NCI-H226 (cell line): ENCODE measurements at places on chromosomes 1 and 21.

DNA sequence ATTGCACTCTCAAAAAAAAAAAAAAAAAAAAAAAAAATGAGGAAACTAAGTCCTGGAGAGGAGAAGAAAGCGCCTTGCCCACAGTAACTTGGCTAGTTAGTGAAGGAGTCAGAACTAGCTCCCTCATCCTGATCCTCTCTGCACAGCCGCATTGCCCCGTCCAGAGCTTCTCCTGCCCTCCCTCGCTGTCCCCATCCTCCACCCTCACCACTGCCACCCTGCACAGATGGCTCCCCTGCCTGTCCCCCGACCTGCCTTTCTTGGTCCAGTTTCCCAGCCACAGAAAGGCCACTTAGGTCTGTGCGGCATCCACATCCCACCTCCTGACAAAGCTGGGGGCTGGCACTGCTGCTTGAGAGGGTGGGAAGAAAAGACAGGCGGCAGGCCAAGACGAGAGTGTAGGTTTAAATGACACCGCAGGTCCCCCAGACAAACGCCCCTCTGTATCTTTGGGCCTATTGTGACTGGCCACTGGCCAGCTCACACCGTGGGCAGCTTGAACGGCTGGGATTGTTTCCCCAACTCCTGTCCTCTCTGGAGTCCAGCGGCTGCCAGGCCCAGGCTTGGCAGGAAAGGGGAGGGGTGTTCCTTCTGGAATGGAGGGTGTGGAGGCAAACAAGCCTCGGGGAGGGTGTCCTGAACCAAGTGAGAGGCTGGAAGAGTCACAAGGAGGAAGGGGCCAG lies 20.2 kb downstream of the NCMAP start:
- DNase-seq, result no peak

- DNase-seq, result no peak
These were observed 4.3 kb upstream of the SLC30A2 start for GRCh38 chr1:26050248-26050640.

DNA sequence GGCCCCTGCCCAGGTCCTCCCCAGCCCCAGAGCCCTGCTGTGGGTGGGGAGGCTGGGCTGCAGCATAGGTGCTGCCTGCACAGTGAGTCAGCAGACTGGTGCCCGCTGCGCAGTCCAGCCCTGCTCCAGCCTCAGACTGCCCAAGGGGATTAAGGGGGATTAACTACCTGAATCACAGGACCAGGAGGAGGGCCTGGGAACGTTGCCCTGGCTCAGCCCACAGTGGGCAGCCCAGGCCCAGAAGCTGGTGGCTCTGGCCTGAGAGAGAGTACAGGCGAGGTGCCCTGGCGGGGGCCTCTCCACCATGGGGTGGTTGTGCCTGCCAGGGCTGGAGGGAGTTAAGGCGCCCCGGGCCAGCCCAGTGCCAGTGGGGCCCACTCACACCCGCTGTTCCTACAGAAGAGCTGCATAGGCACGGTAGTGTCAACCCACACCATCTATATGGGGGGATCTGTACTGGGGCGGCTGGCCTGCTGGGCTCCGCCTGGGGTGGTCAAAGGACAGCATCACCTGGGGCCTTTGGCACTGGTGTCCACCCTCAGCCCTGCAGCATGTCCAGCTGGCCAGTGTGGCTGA lies 2.3 kb downstream of the OBSCN start:
- DNase-seq, result peak; percentile 60

- DNase-seq, result no peak
These were observed 47.5 kb upstream of the TDRD10 start for GRCh38 chr1:154454386-154455120.

- no peak for DNase-seq
These were observed 40.3 kb upstream of the CCDC27 start for GRCh38 chr1:3711780-3712451.

- no peak for DNase-seq
These were observed 138.3 kb downstream of the TTLL7 start for GRCh38 chr1:83860490-83861221.

DNA sequence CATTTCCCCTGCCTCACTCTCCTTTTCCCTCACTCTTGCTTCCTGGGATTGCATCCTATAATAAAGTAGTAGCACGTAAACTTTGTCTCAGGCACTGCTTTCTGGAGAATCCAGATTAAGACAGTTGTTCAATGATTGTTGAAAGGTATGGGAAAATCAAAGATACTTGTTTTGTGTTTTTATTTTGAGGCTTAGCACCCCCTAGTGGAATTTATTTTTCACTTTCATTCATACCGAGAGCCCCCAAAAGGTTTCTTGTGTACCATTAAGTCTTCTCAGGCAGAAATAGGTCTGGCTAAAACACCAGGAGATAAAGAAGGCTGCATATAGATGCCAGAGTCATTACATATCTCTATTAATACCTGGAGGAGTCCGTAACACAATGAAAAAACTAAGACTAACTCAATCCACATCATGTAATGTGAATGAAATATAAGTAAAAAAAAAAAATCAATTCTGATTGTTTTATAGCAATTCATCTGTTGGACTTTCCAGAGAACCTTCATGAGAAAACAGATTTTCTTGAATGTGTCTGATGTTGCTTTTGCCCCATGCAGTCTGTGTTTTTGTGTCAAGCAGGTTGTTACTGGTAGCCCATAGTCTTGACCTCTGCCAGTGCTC lies 103.5 kb downstream of the RPE65 start:
- DNase-seq, result no peak

DNA sequence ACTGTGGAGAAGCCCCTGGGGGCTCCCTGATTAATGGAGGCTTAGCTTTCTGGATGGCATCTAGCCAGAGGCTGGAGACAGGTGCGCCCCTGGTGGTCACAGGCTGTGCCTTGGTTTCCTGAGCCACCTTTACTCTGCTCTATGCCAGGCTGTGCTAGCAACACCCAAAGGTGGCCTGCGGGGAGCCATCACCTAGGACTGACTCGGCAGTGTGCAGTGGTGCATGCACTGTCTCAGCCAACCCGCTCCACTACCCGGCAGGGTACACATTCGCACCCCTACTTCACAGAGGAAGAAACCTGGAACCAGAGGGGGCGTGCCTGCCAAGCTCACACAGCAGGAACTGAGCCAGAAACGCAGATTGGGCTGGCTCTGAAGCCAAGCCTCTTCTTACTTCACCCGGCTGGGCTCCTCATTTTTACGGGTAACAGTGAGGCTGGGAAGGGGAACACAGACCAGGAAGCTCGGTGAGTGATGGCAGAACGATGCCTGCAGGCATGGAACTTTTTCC lies 24.8 kb downstream of the PCSK9 start:
- DNase-seq, result peak; percentile 85

- no peak for DNase-seq
These were observed 286.2 kb upstream of the DUSP10 start for GRCh38 chr1:222028116-222028515.
